ENCODE measurements at places on chromosomes 3 and 15.

- DNase-seq: no peak
These were observed 336.0 kb downstream of the VGLL3 start for GRCh38 chr3:86654806-86655460.

GRCh38 chr3:192825216-192825615 is 92.4 kb downstream of the MB21D2 start:
- no peak for DNase-seq

GRCh38 chr3:171110715-171111114 is 84.2 kb upstream of the SLC2A2 start:
- no peak for DNase-seq

DNA sequence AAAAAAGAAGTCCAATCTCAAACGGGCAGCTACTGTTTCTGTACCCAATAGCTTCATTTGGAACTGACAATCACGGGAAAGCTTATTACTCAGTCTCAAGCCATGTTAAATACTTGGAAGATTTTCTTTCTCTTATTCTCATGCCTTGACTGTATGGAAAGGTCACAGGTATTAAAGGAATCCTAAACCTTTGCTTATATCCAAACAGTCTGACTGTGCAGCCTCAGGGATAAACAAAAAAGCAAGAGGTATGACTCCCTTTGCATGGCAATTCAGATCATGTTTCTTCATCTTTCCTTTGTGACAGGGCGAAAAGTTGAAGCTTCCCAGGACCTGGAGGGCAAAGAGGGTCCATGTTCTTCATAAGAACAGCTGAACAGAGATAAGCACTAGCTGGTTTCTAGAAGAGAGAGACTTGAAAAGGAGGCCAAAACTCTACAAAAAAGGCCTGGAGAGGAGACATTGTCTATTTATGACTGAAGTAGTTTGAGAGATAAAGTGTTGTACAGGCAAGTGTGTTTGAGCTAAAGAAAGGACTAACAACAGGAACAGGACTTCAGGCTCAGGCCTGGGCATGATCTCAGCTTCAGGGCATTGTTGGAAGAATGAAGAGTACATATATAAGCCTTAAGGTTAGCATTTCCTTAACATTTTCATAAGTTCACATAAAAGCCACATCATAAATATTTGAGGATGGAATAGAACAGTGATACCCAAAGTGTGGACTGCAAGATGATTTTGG is 231.0 kb upstream of the THRB start:
- no peak for DNase-seq

- no peak for DNase-seq
These were observed 19.0 kb downstream of the FAM3D start for GRCh38 chr3:58647381-58648141.

- no peak for DNase-seq
These were observed 203.4 kb upstream of the CGNL1 start for GRCh38 chr15:57172925-57173324.

GRCh38 chr15:63912061-63912615 is 78.4 kb upstream of the HERC1 start:
- no peak for DNase-seq
